ENCODE measurements at places on chromosomes 2 and 18.

- peaks cover 17% of the 10 kb centered on the region for H3K4me1 ChIP-seq
- H3K27ac ChIP-seq = no peak overlapping the region
- H3K4me3 ChIP-seq = no peak overlapping the region
- H3K27me3 ChIP-seq = no peaks in the 10 kb centered on the region
- no peak for DNase-seq
- H3K36me3 ChIP-seq = peaks cover 56% of the 10 kb centered on the region
These were observed 80.7 kb downstream of the EML4 start for GRCh38 chr2:42249887-42250286.

DNA sequence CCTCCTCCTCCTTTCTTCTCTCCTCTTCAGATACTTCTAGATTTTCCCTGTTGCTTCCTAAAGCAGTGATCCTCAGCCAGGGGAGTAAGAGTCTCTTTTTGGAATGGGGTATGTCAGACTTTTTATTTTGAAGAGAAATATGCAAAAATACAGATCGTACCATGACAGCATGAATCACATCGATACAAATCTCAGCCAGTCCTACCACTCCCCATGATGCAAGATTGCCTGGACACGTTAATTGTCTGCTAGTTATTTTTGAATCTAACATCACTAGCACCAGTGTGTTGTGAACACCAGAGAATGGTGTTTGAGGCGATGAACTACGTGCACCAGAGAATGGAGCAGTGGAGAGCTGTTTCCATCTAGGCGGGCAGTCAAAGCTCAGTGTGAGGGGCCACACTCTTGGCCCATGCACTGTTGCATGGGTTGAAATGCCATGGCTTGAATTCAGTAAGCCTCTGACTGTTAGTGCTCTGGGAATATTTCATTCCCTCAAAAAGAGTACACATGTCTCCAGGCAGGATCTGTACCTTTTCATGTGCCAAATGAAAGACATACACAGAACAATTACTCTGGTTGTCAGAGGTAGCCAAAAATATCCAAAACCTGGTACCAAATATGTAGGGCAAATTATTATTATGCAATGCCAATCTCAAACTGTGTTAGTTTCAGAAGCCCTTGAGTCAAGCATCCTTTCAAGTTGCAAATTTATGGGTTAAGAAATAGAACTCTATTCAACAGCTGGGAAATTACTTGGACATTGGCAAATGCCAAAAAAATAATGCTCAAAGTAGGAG lies 46.3 kb upstream of the RALBP1 start:
- H3K27me3 ChIP-seq = no peaks in the 10 kb centered on the region
- no peaks in the 10 kb centered on the region for H3K36me3 ChIP-seq
- H3K27ac ChIP-seq = no peak overlapping the region
- DNase-seq = no peak
- no peak overlapping the region for H3K4me3 ChIP-seq
- H3K4me1 ChIP-seq = no peaks in the 10 kb centered on the region

- no peaks in the 10 kb centered on the region for H3K27me3 ChIP-seq
- H3K4me1 ChIP-seq = peaks cover 3% of the 10 kb centered on the region
- DNase-seq = peak; percentile 3
- no peak overlapping the region for H3K4me3 ChIP-seq
- H3K36me3 ChIP-seq = no peaks in the 10 kb centered on the region
These were observed 151.0 kb upstream of the NDUFV2 start for GRCh38 chr18:8951491-8951890.

DNA sequence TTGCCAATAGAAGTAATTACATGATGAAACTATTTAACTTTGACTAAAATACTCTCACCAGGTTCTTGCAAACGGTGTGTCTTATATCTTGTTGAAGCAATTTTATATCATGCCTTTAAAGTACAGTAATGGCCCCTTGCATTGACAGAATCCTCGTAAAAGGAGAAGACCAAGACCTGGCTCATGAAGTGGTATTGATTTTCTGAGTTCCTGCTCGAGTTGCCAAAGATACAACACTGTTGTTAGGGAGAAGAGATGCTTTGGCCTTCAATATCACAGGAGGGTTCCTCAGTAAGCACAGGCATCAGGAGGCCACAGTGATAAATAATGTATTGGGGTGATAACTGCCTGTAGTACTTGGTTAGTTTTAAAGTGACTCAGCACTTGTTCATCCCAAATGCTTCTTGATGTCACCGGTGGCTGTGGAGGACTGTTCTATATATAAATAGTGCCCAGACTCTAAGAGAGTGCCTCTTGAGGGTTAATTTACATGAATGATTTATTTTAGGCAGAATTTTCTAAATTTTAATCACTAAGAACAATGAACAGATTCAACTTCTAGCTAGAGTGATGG lies 571.7 kb upstream of the FANCL start:
- H3K27ac ChIP-seq = no peak overlapping the region
- no peak overlapping the region for H3K4me3 ChIP-seq
- H3K27me3 ChIP-seq = no peaks in the 10 kb centered on the region
- no peaks in the 10 kb centered on the region for H3K4me1 ChIP-seq
- DNase-seq = no peak
- H3K36me3 ChIP-seq = no peaks in the 10 kb centered on the region

DNA sequence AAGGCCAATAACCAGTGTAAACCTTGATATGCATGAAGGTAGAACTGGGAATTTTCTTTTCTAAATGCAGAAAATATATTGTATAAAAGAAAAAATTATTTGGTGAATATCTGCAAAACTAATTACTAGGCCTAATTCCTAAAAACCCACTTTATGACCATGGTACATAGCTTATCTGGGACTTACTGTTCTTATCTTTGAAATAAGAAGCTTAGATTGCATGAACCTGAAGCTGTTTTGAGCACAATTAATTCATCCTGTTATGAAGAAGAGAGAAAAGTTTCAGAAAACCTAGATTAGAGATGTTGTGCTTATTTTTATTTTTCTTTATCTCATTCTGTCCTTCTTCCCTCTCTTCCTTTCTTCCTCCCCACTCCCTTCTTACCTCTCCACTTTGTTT lies 235.0 kb downstream of the GULP1 start:
- H3K4me3 ChIP-seq = no peak overlapping the region
- DNase-seq = no peak
- H3K4me1 ChIP-seq = no peaks in the 10 kb centered on the region

Measured in CD4-positive, alpha-beta T cell (primary cell).